Endothelial cell of umbilical vein (primary cell): ENCODE measurements at places on chromosomes 12 and 14. TPM values are rescaled to one million over a fixed set of nuclear protein-coding genes. Genes with fewer than 3 reads are reported as not detected.

Gene PITPNM2
- 15.9 and 21.4 TPM in 2 replicates for total RNA-seq

Gene TRIAP1
- total RNA-seq = 46.0 and 48.1 TPM in 2 replicates

Gene SSPN
- total RNA-seq = 0.65 and 2.1 TPM in 2 replicates

Gene DHRS2
- total RNA-seq = 0.44 TPM in 1 of 2 replicates, not detected in the other

Gene SLC15A4
- 24.5 and 24.6 TPM in 2 replicates for total RNA-seq

Gene YY1
- 71.0 and 78.6 TPM in 2 replicates for total RNA-seq

Gene CFAP73
- total RNA-seq = not detected in 2 replicates

Gene LRRC10
- total RNA-seq = not detected in 2 replicates

Gene GLIPR1L2
- total RNA-seq = not detected in 2 replicates

Gene FGF6
- total RNA-seq = not detected in 2 replicates
